CD4-positive, alpha-beta T cell treated with Interleukin-4 for 1 hour (primary cell): ENCODE measurements at places on chromosomes 12 and 14.
A peak's percentile ranks its signal among the peaks of the same experiment; 100 is the strongest.

DNA sequence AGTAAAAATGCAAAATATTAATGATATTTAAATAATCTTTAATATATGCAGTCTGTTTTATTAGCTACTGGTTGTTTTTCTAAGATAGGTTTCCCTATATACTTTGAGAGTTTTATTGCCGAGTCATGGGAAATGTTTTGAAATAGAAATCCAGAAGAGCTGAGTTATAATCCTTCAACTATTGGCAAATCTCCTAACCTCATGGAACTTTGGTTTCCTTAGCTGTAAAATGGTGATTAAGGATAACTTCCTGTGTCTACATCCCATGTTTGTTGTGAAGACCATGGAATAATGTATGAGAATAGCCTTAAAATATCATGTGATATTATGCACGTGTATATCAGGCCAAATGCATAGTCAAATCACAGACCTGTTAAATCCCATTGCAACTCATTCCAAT lies 51.0 kb downstream of the UNC79 start:
- no peak for DNase-seq

DNA sequence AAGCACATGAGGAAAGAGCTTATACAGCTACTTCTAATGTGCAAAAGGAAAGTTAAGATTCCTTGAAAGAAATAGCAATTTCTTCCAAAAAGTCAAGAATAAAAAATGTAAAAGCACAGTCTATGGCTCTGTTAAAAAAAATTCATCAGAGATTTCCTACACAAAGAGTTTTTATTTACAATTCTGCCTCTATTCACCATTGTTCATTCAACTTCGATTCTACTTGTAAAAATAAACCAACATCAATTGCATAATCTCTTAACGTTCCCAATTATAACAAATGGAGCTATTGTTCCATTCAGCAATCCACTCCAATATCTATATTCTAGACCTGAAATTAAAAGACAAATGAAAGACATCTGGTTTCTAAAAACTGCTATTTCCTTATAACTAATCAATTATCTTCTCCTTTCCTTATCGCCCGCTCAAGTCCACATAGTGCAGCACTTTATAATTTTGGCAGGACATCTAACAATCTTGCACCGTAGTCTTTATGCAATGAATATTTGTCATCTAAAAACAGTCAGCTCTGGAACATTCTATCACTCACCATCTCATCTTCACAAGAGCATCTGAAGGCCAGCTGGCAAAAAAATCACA lies 6.2 kb downstream of the EIF2S3B start:
- DNase-seq = no peak

- no peak for DNase-seq
Measured at GRCh38 chr14:102544046-102544746, 34.6 kb upstream of the ANKRD9 start.

DNA sequence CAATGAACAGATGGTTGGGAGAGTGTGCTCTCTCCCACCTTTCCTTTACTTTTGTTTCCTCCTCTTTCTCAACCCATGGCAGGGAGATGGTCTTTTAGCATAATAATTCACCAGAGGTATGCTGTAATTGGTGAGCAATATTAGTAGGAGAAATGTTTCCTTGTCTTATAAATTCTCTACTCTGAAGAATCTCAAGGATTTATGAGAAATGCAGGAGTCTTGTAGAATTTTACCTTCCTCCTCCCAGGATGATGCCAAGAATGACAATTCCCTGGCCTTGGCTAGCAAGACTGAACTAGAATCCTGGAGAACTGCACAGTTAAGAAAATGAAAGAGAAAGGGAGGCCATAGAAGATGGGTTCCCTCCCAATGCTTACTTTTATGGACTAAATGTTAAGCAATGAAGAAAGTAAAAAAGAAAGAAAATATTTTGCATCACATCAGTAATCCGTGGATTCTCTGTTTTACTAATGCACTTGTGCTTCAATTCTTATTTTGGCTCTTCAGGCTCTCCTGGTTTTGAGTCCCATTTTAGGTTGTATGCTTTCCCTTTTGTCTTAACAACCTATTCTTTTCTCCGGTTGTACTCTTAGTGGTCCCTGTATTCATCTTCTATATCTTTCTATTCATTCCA lies 192.9 kb upstream of the GARIN6 start:
- DNase-seq = no peak

- no peak for DNase-seq
Measured at GRCh38 chr12:49225576-49226166, 36.8 kb upstream of the TUBA1A start.

DNA sequence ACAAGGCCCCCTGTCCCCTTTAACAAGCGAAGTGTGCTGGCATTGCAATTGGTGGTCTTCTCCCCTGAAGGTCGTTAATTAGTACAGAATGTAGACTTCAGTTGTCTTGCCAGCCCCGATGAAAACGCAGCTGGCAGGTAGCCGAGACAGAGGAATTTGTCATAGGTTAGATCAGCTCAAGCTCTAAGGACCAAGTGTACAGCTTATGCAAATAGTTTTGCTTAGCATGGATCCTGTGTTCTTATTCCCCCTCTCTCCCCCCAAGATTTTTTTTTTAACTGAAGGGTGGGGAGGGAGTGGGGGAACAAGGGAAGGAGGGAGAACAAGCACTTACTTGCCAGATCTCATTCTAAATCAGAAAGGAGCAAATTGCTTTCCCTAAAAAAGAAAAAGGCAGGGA lies 58.6 kb upstream of the PARP11 start:
- DNase-seq = no peak

DNA sequence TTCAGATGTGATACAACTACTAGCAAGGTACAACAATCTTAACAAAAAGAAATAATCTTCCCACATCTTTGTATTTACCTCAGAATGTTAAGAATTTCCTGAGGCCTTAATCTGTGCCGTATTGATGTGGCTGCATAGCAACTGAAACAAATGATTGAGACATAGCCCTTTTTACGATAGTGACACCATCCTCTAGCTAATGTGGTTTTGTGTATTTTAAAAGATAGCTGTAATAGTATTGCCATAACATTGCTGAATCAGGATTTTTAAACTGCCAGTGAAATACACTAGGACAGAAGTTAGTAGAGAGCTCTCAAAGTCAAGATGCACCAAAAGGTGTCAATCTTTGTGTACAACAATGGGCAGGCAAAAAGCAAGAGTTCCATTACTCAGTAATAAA lies 11.9 kb downstream of the NPAS3 start:
- no peak for DNase-seq

DNA sequence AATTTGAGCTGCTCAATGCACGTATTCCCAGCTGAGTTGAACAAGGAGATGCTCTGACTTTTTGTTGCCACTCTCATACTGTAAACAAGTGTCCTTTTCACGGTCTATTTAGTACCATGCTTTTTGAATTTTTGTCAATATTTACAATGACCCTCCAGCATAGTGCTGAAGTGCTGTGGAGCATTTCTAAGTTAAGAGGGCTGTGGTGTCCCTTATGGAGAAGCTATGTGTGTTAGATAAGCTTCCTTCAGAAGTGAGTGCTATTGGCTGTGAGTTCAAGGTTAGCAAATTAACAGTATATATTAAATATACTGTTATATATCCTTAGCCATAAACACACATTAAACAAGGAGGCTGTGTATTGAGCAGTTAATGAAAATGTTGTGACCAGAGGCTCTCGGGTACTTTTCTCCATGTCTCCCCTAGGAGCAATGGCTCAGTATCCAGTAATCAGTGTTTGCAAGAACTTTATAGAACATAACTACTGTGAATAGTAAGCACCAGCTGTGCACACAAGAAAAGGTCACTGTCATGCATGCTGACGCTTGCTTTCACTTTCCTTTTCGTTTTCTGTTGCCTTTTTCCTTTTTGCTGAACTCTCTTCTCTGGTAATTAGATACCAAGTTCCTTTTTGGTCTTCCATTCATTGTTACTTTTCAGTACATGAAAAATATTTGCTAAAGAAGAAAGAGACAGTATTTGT lies 187.2 kb upstream of the NEDD1 start:
- DNase-seq = peak; percentile 52

GRCh38 chr12:91327889-91328288 lies 145.3 kb upstream of the DCN start:
- DNase-seq = no peak

DNA sequence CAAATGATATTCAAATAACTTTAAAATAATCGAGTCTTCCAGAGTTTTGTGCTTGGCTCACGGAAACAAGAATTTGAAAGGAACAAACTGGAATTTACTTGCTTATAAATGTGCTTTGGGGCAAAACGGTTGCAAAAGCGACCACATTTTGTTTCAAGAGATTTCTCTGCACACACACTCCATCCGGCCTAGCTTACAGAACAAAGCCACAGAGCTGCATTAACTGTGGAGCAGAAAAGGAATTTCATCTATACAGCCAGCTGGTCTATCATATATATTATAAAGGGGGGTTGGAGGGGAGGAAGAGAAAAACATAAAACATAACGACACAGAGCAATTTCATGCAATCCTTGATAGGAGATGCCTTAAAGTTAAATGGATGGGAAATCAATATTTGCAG lies 153.0 kb downstream of the MYRFL start:
- no peak for DNase-seq

DNA sequence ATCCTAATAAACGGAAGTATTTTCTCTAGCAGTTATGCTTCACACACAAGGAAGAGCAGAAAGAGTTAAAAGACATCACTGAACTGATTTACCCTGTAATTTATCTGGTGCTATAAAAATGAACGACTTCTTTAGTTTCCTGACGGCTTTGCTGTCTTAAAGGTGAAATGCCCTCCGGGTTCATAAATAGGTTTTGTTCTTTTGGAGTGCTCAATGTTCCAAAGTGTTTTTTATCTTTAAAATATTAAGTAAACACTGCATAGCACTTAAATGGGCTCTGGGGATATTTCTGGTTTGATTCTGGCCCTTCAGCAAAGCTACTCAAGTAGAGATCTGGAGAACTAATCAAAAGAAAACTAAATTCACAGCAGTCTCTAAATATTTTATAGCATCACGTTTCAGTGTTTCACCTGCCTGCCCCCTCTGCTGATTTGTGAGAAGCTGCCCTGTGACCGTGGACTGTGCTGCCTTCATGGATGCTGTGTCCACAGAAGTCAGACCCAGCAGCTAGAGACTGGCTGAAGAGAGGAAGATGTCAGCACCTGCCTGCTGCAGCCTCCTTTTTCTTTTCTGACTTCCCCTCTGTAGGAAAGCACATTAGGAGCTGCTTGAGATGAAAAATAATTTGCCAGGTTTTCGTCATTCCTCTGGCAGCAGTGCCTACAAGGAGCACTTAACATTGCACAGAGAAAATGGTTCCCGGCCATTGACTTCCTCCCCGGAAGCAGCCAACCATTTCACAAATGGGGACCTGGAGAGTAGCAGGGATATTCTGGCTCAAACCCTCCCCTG lies 205.1 kb upstream of the FSCB start:
- no peak for DNase-seq
